ENCODE measurements at places on chromosomes 7 and 10.

DNA sequence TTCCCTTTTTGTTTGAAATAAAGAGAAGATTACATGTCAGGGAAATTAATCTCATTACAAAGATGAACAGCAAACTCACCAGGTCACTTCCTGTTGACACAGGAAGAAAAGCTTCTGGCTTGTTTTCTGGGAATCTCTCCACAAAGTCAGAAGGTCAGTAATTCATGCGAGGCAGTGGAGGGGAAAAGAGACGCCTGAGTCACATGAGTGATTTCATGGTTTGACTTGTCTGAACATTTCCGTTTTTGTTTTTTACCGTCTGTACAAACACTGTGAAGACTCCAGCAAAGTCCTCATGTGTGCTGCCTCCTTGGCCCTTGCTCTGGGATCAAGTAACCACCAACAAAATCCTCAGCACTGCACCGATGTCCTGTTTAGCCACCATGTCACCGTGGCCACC, 2.5 kb upstream of the HABP2 start:
- no peak for DNase-seq

GRCh38 chr7:151368136-151368571, 26.5 kb downstream of the NUB1 start:
- peak; percentile 74 for DNase-seq

DNA sequence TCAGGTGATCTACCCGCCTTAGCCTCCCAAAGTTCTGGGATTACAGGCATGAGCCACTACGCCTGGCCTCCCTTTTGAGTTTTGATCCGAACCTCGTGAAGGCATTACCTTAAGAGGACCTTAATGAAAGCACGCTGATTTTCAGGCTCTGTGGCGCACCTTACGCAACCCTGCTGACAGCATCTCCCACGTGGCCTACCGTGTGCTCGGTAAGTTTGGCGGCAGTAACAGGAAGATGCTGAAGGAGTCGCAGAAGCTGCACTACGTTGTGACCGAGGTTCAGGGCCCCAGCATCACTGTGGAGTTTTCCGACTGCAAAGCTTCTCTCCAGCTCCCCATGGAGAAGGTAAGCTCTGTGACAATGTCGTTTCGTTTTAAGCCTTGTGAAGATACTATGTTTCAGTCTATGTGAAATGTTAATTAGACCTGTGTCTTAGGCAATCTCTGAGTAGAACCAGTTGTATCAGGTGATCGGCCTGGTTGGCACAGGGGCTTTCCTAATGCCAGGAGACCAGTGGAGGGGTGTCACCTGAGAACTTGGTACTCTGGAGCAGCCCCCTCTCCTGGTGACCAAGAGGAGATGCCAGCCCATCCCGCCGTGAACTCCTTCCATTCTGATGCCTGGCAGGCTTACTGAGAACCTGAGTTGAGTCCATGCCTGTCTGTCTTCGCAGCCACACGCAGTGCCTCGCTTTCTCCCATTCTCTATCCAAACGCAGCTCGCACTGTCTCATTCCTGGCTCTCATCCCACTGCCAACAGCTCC, 43.5 kb downstream of the TRRAP start:
- no peak for DNase-seq

GRCh38 chr10:18162021-18162627, 21.9 kb downstream of the CACNB2 start:
- no peak for DNase-seq

GRCh38 chr7:108722561-108722960, 152.9 kb downstream of the DNAJB9 start:
- no peak for DNase-seq

DNA sequence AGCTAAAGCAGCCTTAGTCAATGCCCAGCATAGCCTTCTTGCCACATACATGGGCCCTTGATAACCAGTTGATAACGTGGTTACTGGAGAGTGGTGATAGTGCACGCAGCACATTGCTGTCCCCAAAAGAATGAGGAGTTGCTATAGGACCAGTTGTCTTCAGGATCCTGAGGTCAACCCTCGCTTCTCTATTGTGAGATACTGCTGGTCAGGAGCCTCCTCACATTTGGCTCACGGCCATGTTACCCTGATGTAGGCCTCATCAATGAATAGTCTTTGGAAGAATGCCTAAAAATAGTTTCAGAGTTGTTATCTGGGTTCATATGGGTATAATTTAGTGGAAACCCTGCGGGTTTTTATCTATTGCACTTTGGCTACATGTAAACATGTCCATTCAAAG, 230.7 kb downstream of the VTI1A start:
- DNase-seq, result no peak
